CD4-positive, alpha-beta T cell treated with Interleukin-17A for 1 hour (primary cell): ENCODE measurements at places on chromosomes 12 and 14.

DNA sequence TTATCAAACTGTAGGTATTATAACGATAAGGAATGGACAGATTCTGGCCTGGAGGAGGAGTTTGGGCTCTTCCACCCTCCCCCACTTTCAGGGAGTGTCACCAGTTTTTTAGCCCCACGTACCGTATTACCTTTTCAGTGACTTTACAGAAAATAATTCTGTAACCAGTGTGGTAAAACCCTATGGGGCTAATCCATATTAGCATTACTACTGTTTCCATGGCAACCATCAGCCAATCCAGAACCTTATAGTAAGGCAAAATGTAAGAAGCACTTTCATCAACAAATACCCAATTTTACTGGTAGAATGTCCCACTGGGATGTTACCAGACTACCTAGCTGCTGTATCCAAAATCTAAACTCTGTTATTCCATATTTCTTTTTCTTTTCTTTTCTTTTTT is 50.7 kb downstream of the BICDL1 start:
- DNase-seq: peak; percentile 27

- no peak for DNase-seq
These were observed 7.1 kb upstream of the LGMN start for GRCh38 chr14:92755495-92755894.

- DNase-seq: no peak
These were observed 19.0 kb downstream of the EML1 start for GRCh38 chr14:99812096-99812750.

- no peak for DNase-seq
These were observed 91.5 kb downstream of the GALNT9 start for GRCh38 chr12:132237772-132238487.

GRCh38 chr12:52439420-52439819 is 5.2 kb upstream of the KRT75 start:
- DNase-seq: no peak

- DNase-seq: no peak
These were observed 14.7 kb upstream of the SLC25A3 start for GRCh38 chr12:98578821-98579220.

DNA sequence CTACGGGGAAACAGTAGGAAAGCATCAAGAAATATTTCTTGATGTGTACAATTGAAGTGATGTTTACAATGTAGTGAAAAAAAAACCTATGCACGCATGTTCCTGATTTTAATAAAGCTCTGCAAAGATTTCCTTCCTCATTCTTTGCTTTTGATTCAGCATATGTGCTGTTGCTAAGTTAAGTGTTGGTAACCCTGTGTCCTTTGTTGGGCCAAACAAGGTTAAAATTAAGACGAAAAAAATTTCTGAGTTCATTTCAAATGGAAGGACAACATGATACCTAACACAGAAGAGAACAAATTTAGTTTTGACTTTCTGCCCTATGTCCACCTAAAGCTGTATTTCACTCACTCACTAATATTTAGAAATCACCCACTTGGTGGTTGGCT is 62.8 kb downstream of the PPP2R5C start:
- no peak for DNase-seq

DNA sequence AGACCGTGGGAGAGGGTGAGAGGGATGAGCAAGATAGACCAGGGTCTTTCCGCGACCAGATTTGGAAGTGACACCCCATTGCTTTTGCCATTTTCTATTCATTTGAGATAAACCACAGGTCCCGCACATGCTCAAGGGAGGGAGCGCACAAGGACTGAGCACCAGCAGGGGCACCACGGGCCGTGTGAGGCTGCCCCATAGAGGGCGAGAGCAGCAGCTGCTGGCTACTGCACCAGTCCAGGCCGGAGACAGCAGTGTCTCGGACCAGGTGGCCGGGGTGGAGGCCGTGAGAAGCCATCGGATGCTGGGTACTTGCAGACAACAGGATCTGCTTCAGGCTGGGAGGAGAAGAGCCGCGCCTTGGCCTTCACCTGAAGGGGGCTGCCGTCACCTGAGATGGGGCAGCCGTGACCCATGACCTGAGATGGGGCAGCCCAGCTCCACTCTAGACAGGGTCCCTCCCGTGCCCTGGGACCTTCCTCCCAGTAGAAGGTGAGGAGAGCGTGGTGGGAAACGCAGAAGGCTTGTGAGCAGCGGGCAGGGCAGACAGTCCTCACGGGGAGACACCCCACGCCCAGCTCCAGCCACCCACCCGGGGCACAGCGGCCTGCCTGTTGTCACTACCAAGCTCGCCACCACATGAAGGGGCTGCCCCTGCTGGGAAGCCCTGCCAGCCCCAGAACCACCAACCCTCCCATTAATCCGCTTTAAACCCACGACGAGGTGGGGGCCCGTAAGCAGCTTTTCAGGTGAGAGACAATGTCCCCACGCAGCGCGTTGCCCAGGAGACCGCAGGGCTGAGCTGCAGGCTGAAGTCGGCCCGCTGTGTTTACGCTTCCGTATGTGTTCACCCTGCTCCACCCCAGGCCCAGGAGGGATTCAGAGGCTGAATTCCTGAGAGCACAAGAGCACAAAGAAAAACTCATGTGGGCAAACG is 61.7 kb upstream of the FBRSL1 start:
- DNase-seq: no peak

DNA sequence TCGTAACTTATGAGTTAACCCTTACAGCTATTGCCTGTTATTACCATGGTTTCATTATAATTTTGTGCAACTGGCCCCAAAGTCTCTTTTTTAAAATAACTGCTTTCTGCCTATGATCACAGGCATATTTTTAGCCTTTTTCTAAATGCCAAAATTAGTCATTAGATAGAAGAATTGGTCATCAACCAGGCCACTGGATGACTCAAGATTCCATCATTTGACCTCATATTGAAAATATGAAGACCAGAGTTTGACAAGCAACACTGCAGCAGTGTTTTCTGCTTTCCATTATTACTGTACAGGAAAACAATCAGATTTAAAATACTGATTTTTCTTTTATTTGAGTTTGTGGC is 54.7 kb upstream of the OTOGL start:
- no peak for DNase-seq

DNA sequence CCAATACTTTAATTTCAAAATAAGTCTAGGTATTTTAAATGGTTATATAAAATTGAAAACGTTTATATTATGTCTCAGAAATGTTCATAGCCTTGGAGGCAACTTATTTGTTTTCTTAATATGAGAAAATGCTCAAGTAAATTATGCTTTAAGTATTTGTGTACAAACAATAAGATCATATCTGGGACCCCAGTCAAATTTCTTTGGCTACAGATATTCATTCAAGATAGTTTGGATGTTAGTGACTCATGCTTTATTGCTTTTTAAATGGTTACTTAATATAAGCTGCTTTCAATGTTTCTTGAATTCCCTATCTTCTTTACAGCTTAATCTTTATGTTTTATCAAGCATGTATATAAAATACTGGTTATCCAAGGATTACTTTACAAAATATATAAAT is 291.3 kb downstream of the KCNC2 start:
- no peak for DNase-seq

- DNase-seq: no peak
These were observed 37.6 kb downstream of the TMEM116 start for GRCh38 chr12:111975161-111975931.

- no peak for DNase-seq
These were observed 10.4 kb upstream of the SERPINA11 start for GRCh38 chr14:94462763-94463572.

- DNase-seq: peak; percentile 58
These were observed 78.7 kb downstream of the LRRC74A start for GRCh38 chr14:76904740-76905569.

DNA sequence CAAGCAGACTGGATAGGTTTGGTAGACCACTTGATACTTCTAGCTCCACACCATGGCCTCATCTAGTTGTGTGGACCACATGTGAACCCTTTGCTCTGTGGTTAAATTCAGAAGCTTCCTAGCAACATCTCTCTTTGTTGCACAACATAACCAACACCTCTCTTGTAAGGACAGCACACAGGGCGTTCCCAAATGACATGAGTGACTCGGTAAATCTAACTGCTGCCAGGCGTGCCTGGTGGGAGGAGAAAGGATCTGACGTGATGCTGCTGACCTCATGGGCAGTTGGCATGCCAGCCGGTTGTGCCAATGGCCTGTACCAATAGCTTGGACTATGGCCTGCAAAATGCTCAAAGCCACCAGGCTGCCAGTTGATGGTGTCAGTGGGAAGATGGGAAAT is 93.8 kb downstream of the CPSF2 start:
- no peak for DNase-seq

- DNase-seq: peak; percentile 31
These were observed 1.3 kb upstream of the NCOR2 start for GRCh38 chr12:124568431-124569374.

DNA sequence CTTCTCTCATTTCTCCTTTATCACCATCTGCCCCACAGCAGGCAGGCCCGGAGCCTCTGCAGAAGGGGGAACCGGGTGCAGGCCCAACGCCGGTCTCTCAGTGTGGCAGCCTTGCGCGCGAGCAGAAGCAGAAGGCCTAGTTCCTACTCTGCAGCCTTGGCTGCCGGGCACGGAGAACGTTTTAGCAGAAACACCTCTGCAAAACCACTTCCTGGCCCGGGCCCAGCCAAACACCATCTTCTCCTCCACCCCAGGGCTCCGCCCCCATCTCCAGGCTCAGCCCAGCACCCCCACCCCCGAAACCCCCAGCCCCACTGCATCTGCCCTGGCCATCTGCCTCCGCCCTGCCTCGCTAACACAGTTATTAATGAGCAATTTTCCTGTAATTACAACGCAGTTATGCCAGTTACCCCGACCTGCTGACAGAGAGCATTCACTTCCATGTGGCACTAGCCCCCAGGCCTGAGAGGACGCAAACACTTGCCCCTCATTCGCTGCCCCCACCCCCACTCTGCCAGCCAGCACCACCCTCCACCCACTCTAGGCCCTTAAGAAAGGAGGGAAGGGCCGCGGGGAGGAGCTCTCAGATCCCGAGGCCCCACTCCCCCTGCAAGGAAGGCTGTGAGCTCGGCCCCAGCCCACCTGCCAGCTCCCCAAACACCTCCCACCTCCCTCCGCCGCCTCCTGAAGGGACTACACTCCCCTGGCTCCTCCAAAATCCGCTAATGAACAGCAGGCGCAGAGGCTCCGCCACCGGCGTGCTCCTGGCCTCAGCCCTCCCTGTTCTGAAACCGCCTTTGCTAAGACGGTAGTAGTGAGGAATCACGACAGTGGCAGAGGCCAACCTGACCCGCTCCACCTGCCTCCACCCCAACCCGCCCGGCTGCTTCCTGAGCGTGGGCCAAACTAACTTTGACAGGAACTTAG is 44.7 kb upstream of the FBRSL1 start:
- DNase-seq: peak; percentile 87
